ENCODE measurements at places on chromosomes 1 and 21. TPM values are rescaled to one million over a fixed set of nuclear protein-coding genes. Genes with fewer than 3 reads are reported as not detected.

DNA sequence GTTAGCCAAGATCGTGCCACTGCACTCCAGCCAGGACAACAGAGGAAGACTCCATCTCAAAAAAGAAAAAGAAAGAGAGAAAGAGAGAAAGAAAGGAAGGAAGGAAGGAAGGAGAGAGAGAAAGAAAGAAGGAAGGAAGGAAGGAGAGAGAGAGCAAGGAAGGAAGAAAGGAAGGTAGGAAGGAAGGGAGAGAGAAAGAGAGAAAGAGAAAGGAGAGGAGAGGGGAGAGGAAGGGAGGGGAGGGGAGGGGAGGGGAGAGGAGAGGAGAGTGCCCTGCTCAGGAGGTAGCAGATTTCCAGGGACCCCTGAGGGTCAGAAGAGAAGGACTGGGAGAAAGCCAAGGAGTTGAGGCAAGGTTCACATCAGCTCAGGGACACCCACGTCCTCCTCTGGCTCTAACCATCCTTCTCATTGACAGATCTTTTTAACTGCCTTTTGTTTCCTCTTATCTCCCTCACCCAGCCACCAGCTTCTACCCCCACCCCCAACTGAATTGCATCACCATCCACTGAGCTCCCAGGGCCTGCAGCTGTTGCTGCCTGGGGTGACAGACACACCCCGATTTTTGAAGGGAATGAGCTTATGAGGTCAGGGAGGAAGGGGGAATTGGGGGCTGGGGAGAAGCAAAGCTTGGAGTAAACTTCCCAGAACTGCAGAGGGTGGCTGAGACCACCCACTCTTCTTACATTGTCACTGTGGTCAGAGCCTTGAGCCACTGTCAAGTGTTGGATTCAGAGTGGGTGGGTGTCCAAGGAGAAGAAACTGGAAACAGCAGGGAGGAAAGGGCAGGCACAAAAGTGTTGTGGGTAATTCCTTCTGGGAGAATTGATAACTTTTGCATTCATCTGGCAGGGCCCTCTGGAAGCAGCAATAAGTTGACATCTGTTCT, 91.6 kb downstream of the GLUL start:
- no peak for DNase-seq

DNA sequence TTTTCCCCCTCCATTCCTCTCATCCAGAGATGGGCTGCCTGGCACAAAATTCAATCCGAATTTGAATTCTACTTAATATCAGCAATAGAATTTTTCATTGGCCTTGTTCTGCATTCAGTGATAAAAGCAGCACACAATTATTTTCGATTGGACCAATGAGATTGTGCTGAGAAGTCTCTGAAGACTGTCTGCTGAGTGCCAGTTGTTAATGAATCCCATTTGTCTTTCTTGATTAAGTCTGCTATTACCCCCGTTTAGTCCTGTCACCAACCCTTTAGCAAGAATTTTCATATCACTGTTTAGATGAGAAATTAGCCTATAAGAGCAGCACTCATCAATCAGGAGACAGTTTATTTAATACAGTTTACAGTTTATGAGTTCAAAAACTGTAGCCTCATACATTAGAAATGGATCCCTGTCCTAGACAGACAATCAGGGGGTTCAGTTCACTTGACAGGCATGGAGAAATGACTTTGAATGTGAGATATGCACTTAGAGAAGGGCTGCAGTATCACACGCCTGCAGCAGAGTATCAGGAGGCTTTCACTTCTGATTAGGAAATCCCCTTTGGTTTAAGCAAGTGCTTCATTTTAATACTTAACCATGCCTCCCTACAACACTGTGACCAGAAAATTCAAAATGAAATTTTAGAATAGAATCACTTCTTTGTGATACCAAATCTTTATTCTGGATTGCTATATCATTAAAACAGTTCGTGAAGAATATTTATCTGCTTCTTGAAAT, 304.7 kb upstream of the PTBP2 start:
- DNase-seq: no peak

GRCh38 chr1:87394513-87394912, 65.8 kb downstream of the LMO4 start:
- DNase-seq: no peak

DNA sequence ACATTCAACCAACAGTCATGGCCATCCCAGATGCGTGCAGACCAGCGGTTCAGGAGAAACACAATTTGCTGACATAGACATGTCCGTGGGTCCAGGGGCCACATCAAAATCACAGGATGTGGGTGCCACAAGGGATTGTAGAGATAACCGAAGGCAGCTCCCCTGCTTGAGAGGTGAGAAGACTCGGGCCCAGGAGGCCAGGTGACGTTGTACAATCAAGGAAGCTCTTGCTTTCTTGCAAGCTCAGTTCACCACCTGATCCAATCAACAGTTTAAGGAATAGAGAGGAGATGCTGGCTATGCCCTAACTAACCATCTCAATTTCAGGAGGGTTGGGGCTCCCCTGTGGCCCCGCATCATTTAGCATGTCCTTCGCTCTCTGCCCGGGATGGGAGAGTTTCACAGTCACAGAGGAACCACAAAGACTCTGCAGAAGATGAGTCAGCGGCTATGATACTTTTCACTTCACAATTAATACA, 19.5 kb downstream of the UBASH3A start:
- no peak for DNase-seq

- no peak for DNase-seq
Observed at GRCh38 chr1:113390871-113391648, 745 bp downstream of the MAGI3 start.

DNA sequence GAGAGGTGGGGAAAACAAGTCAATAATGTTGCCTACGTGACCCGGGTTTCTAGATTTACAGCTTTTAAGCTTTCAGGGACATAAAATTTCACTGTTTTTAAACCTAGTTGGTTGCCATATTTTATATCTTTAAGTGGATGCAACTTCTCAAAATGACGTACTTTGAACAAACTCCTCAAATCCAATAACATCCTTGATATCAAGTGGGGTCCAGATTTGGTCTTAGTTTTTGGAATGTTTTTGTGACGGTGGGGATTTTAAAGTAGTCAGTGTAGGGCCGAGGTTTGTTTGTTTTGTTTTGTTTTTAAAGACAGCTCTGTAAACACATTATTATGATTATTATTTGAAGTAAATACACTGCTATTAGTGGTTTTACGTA, 453 bp downstream of the CDKN2C start:
- no peak for DNase-seq

DNA sequence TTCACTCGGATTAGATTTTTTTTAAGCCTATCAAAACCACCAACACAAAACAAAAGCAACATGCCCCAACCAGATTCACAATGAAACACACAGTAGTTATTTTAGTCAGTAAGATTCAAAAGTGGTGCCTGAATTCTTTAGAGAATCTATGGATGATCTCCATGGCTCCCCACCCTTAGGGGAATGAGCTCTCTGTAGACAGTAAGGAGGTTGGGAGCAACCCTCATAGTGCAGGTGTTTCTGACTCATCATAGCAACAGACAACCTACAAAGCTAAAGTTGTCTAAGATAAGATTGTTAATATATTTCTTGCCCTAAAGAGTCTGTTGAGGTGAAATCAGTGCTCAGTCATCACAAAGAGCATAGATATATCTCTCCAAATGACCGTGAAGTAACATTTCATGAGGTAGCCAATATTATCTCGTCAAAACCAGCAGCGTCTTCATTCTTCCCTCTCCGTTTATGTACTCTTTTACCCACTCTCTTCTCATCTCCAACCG, 78.3 kb downstream of the ADAMTS1 start:
- no peak for DNase-seq

DNA sequence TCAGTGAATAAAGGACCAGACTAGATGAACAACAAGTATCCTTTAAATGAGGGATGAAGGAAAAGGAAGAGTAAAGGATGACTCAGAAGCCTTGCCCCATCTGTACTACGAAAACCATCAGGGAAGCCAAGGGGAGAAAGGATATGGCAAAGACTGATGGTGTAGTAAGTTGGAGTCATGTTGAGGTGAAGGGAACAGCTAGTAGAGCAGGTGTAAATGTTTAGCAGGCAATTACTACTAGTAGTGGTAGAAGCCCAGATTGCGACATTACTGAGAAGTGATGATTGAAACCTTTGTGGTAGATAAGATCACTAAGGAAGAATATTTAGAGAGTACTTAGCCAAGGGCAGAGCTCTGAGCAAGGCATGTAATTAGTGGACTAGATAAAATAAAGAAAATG, 84.0 kb downstream of the PHTF1 start:
- DNase-seq: no peak

The ICOSLG gene
- 9.0 TPM for polyA plus RNA-seq

The RHD gene
- 2.1 TPM for polyA plus RNA-seq

The CHIA gene
- not detected for polyA plus RNA-seq

The TMCO4 gene
- polyA plus RNA-seq: 19.0 TPM

The GNAT2 gene
- polyA plus RNA-seq: not detected

The LHX4 gene
- 4.5 TPM for polyA plus RNA-seq

Data from renal pelvis (tissue), 12 donors.